ENCODE measurements at places on chromosomes 11 and 22. TPM values are rescaled to one million over a fixed set of nuclear protein-coding genes. Genes with fewer than 3 reads are reported as not detected.

The ZBTB16 gene
- 1.2 TPM for total RNA-seq

The DEFB131B gene
- total RNA-seq = not detected

The CSF2RB gene
- total RNA-seq = not detected

The CCDC81 gene
- 0.15 TPM for total RNA-seq

The CHST1 gene
- 1.3 TPM for total RNA-seq

The RIN1 gene
- 33.2 TPM for total RNA-seq

The KDM4E gene
- not detected for total RNA-seq

The ISX gene
- not detected for total RNA-seq

The CDHR5 gene
- not detected for total RNA-seq

The GUCY1A2 gene
- total RNA-seq = 0.05 TPM

The GSTT4 gene
- total RNA-seq = not detected

The TEAD1 gene
- 45.9 TPM for total RNA-seq

The OR2AT4 gene
- not detected for total RNA-seq

The DDTL gene
- 1.8 TPM for total RNA-seq

The HBG1 gene
- total RNA-seq = not detected

The DMC1 gene
- total RNA-seq = 2.8 TPM

The FAM180B gene
- not detected for total RNA-seq

The BBOX1 gene
- total RNA-seq = 0.08 TPM

The OR51E2 gene
- not detected for total RNA-seq

The PANX3 gene
- not detected for total RNA-seq

The EMID1 gene
- total RNA-seq = 0.61 TPM

The CATSPERZ gene
- total RNA-seq = 2.1 TPM

The MYOD1 gene
- 0.06 TPM for total RNA-seq

The CLCF1 gene
- total RNA-seq = 34.8 TPM

The C11orf42 gene
- total RNA-seq = not detected

The PGA4 gene
- total RNA-seq = not detected

The KREMEN1 gene
- total RNA-seq = 2.6 TPM

The MAJIN gene
- total RNA-seq = not detected

The C11orf97 gene
- total RNA-seq = not detected

The SULT4A1 gene
- not detected for total RNA-seq

The RFPL1 gene
- not detected for total RNA-seq

The TCN2 gene
- 6.2 TPM for total RNA-seq

The APOBEC3H gene
- total RNA-seq = 0.21 TPM

The KCNJ11 gene
- total RNA-seq = 4.7 TPM

The SCT gene
- total RNA-seq = not detected

The CSNK2A3 gene
- total RNA-seq = 2.5 TPM

The DUSP8 gene
- total RNA-seq = 0.74 TPM

The TBX10 gene
- total RNA-seq = not detected
